ENCODE measurements at places on chromosomes 6 and 20.

DNA sequence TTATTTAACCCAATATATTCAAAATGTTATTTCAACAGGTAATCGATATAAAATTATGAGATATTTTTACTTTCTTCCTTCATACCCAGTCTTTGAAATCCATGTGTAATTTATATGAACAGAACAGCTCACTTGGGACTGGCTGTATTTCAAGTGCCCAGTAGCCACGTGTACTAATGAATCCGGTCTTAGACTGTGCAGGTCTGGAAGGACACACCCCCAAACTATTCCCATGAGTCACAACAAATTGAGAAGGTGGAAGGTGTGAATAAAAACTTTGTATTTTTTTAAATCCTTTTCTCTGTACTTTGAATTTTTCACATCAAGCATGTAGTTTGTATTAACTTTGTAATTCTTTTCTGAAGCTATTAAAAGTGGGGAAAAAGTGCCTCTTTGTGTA lies 2.8 kb downstream of the UNC5CL start:
- DNase-seq: no peak

GRCh38 chr6:44742201-44742600 lies 354.7 kb downstream of the CDC5L start:
- DNase-seq: no peak

DNA sequence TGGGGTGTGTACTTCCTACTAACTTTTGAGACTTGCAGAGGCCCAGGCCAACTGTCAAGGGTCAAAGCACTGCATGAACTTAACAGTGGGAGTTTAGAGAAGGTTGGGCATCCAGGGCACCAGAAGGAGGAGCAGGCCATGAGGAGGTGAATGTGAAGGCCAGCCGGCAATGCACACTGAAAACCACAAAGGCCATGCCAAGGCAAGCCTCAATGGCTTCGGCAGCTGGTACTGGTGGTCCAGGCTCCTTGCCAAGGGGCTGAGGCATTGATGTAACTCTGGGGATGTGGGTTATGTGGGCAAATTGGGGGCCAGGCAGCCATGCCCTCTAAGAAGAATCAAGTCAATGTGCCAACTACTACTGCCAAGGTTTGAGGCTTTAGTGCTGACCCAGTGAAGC lies 222.4 kb downstream of the UNC5CL start:
- no peak for DNase-seq

DNA sequence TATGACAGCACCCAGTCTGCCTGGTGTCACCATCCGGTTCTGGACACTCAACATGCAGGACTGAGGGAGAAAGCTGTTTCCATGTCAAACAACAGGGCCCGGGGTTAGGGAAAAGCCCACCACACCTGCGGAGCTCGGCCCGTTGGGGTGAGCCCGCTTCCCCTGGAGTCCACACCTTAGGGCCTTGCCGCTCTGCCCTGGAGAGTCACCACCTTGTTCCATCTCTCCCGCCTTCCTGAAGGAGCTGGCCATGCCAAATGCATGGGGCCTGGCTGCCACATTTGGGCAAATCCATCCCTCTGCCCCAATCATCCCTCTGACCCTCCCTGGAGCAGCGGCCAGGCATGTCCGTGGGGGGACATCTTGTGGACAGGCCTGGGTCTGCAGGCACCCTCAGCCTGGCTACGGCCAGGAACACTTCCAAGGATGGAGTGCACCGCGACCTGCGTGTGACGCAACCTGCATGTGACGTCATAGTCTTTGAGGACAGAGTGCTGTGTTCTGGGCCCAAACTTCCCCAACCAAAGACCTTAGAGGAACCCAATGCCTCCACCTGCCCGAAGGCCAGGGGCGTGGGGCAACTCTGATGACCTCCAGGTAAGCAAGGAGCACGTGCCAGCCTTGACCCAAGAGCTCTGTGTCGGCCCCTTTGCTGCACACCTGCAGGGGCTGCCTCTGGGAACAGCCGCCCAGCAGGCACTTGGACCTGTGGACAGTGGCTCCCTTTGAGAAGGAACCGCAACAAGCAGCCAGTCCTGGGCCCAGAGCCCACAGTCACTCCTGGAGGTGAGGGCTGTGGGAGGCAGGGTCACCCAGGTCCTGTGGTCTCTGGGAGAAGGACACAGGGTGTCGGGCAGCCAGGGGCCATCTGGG lies 1.7 kb downstream of the CABLES2 start:
- no peak for DNase-seq

- peak; percentile 92 for DNase-seq
Measured at GRCh38 chr6:446418-447366, 55.1 kb downstream of the IRF4 start.
